ENCODE measurements at places on chromosomes 7 and 10.
A peak's percentile ranks its signal among the peaks of the same experiment; 100 is the strongest.

- no peaks in the 10 kb centered on the region for H3K27me3 ChIP-seq
- H3K27ac ChIP-seq: no peak overlapping the region
- DNase-seq: no peak
- H3K36me3 ChIP-seq: no peaks in the 10 kb centered on the region
Observed at GRCh38 chr7:66609176-66609575, 19.5 kb upstream of the KCTD7 start.

GRCh38 chr10:98917828-98918227, 317.8 kb downstream of the HPSE2 start:
- no peak for DNase-seq
- no peak overlapping the region for H3K4me3 ChIP-seq
- no peaks in the 10 kb centered on the region for H3K27me3 ChIP-seq
- no peaks in the 10 kb centered on the region for H3K4me1 ChIP-seq
- no peaks in the 10 kb centered on the region for H3K36me3 ChIP-seq

DNA sequence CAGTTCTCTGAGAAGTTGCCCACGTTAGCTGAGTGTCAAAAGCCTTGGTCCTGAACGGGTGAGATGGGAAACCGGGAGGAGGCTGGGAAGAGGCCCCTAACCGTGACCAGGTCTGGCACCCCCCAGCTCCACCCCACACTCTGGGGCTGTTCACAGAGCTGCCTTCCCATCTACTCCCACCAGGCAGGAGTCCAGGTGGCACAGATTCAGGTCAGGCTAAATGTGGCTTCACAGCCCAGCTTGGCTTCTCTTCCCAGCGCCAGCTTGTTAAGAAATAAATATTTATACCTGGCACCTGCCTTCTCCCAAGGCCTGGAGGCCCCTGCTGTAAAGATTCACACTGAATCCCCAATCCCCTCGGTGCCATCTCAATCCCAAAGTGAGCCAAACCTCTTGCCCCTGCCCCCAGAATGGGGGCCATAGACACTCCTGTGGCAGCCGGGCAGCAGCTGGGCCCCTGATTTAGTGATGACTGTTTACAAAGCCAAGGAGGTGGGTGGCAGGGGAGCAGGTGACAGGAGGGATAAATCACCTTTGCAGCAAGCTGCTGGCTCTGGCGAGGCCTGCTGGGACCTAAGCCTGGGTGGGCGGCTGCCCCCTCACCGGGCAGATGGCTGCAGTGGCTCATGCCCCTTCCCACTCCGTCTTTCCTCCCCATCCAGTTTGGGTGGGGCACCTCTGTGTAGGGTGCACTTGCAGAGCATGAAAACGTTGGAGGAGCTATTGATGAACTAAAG, 72.5 kb downstream of the GOLGA7B start:
- no peaks in the 10 kb centered on the region for H3K36me3 ChIP-seq
- H3K4me3 ChIP-seq: no peak overlapping the region
- H3K27ac ChIP-seq: no peak overlapping the region
- DNase-seq: no peak
- peaks cover 8% of the 10 kb centered on the region for H3K4me1 ChIP-seq

- no peaks in the 10 kb centered on the region for H3K36me3 ChIP-seq
- H3K27me3 ChIP-seq: no peaks in the 10 kb centered on the region
- no peaks in the 10 kb centered on the region for H3K4me1 ChIP-seq
- no peak for DNase-seq
- no peak overlapping the region for H3K27ac ChIP-seq
Observed at GRCh38 chr10:81564143-81564542, 310.9 kb upstream of the NRG3 start.

DNA sequence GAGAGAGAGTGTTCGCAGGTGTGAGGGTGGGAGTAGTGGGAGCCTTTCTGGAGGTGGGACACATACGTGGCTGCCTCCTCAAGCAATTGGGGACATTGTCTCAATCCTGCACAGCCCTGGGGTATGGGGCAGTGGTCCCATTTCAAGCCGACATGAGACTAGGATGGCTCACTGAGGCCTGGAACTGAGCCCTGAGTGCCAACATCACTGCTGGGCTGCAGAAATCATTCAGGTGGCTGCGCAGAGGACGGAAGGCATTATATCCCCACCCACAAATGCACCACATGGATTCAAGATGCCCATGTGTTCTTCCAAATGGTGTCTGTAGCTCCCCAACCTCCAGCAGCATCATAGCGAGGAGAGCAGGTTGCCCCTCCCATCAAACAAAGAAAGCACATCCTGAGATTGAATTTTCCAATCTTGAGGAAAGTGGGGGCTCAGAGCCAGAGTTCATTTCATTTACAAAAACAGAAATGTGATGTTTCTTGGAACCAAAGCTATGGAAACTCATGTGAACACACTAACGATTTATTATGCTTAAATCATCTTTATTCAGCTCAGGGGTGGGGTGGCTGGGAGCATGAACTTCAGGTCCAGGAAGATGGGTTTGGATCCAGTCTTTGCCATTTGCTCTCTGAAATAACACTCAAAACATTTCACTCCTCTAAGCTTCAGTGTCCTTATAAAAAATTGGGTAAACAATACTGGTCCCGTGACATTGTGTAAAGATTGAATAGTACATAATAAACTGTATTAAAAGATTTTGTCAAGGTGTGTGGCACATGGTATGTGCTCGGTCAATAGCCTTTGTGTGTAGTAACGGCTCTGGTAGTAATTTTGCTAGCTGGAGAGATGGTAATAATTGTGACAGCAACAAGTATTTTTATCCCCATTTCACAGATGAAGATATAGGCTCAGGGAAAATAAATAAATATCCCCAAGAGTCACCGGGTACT, 4.6 kb downstream of the SFTPA2 start:
- H3K27ac ChIP-seq: no peak overlapping the region
- no peak overlapping the region for H3K4me3 ChIP-seq
- no peaks in the 10 kb centered on the region for H3K27me3 ChIP-seq
- no peaks in the 10 kb centered on the region for H3K4me1 ChIP-seq
- no peak for DNase-seq
- no peaks in the 10 kb centered on the region for H3K36me3 ChIP-seq

- peaks cover 5% of the 10 kb centered on the region for H3K36me3 ChIP-seq
- no peak for DNase-seq
- H3K27ac ChIP-seq: peak overlapping the region; percentile 16
- no peaks in the 10 kb centered on the region for H3K27me3 ChIP-seq
- no peak overlapping the region for H3K4me3 ChIP-seq
- H3K4me1 ChIP-seq: peaks cover 46% of the 10 kb centered on the region
Observed at GRCh38 chr7:116543664-116544063, 18.8 kb downstream of the CAV1 start.

DNA sequence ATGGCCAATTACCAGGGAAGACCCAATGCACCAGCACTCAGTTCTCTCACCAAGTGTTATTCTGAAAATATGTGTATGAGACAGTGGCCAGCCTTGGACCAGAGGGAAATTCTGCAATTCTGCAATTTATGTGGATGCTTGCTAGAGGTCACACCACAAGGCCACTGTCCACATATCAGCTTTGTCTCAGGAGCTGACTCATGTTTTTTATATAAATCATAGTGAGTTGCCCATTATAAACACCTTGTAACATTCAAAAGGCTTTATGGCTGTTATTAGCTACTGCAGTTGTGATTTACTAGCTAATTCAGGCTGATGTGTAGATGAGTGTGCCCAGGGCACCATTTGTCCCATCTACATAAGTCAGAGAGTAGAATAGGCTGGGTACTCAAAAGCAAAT, 649.0 kb downstream of the LRMDA start:
- H3K36me3 ChIP-seq: no peaks in the 10 kb centered on the region
- DNase-seq: no peak
- H3K27ac ChIP-seq: no peak overlapping the region
- peaks cover 4% of the 10 kb centered on the region for H3K4me1 ChIP-seq

DNA sequence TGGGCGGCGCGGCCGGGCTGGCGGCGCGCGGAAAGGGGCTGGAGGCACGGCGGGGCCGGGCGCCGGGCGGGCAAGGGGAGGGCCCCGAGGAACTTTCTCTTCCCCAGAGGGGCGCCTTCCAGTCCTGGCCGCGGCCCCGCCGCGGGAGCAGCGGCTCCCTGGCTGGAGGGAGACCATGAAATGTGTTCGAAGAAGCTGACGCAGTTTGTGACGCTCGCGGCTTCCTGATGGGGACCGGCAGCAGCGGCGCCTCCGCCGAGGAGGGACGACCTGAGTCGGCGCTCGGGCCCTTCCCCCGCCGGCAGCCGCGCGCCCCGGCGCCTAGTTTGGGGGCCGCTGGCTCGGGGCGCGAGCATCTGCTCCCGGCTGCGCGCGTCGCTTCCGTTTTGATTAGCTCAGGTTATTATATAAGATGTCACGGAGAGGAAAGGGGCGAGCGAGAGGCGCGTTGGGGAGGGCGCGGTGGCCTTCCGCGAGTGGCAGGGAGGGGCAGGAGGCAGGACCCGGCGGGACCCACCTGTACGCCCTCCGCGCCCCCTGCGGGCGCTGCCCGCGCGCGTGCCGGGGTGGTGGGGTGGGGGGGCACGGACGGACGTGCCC, 57.1 kb upstream of the PCGF5 start:
- H3K4me1 ChIP-seq: peaks cover 10% of the 10 kb centered on the region
- H3K27me3 ChIP-seq: no peaks in the 10 kb centered on the region
- H3K36me3 ChIP-seq: no peaks in the 10 kb centered on the region

- no peak overlapping the region for H3K27ac ChIP-seq
- no peak for DNase-seq
Observed at GRCh38 chr7:152086513-152086912, 61.0 kb downstream of the GALNT11 start.

- no peaks in the 10 kb centered on the region for H3K27me3 ChIP-seq
- H3K27ac ChIP-seq: no peak overlapping the region
Observed at GRCh38 chr7:128741491-128741890, 2.3 kb downstream of the CALU start.

DNA sequence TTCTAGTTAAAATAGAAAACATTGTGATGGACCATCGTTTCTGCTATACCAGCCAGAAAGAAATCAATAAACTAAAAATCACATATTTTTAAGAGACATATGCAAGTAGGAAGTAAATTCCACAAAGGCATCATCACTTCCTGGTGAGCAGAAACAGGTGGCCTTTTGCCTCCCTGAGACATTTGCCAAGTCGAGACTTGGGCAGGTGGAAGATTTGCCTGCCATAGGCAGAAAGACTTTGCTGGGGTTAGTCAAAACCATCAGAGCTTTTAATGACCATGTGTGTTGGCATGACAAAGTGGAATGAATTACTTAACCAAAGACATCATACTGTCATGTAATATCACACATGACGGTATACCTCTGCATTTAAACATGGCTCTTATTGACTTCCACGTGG, 66.0 kb upstream of the FGL2 start:
- H3K36me3 ChIP-seq: no peaks in the 10 kb centered on the region
- H3K27ac ChIP-seq: no peak overlapping the region
- peaks cover 18% of the 10 kb centered on the region for H3K4me1 ChIP-seq

GRCh38 chr10:53843736-53844362, 957.2 kb downstream of the PCDH15 start:
- no peak overlapping the region for H3K4me3 ChIP-seq
- no peaks in the 10 kb centered on the region for H3K27me3 ChIP-seq
- H3K36me3 ChIP-seq: no peaks in the 10 kb centered on the region
- DNase-seq: no peak
- no peak overlapping the region for H3K27ac ChIP-seq

GRCh38 chr10:14396411-14397048, 65.8 kb upstream of the FRMD4A start:
- H3K36me3 ChIP-seq: no peaks in the 10 kb centered on the region
- DNase-seq: no peak
- H3K27ac ChIP-seq: peak overlapping the region; percentile 30

- H3K36me3 ChIP-seq: no peaks in the 10 kb centered on the region
- no peak for DNase-seq
- H3K27me3 ChIP-seq: no peaks in the 10 kb centered on the region
- no peaks in the 10 kb centered on the region for H3K4me1 ChIP-seq
Observed at GRCh38 chr10:78672918-78673317, 395.8 kb upstream of the ZMIZ1 start.

GRCh38 chr10:103983367-103983911, 16.5 kb downstream of the SLK start:
- H3K4me3 ChIP-seq: no peak overlapping the region
- peaks cover 42% of the 10 kb centered on the region for H3K4me1 ChIP-seq
- H3K27me3 ChIP-seq: no peaks in the 10 kb centered on the region
- DNase-seq: no peak
- H3K27ac ChIP-seq: no peak overlapping the region

DNA sequence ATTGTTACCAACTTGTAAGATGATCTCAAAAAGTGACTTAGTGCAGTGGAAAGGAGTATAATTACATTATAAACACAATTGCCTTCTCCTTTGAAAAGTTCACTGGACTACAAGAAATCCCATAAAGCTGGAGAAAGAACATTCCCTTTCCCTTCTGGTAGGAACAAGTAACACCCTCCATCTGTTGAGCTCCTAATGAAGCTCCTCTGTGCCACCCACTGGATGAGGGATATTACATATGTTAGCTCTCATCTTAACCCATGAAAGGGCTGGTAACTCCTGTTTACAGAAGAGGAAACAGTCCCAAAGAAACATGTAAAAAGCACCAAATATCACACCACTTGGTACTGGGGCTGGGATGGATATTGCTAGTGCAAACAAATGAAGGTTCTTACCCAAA, 8.1 kb downstream of the PGAM1 start:
- no peak overlapping the region for H3K4me3 ChIP-seq
- H3K36me3 ChIP-seq: peaks cover 65% of the 10 kb centered on the region
- H3K27ac ChIP-seq: no peak overlapping the region
- no peaks in the 10 kb centered on the region for H3K27me3 ChIP-seq
- no peaks in the 10 kb centered on the region for H3K4me1 ChIP-seq

DNA sequence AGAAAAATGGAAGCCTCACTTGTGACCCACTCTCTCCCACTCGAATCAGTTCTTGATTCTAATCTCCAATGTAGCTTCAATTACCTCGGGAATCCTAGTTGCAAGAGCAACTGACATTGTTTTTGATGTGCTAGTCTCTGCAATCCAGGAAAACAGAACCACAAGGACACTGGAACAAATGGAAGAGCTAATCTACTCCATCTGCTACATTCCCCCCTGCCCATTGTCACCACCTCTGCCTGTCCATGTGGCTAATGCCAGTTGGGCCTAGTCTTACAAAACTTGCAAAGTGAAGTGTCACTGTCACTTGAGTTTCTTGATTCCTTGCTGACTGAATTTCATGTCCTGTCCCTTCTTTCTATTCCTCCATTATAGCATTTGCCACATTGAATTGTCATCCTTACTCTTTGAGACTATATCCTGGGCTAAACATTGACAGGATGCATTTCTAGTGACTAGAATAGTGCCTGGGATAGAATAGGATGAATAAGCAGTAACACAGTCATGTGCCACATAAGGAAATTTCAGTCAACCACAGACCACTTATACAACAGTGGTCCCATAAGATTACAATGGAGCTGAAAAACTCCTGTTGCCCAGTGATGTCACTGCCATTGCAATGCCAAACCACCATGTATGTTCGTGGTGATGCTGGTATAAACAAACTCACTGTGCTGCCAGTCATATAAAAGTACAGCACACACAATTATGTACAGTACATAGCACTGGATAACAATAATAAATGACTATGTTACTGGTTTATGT, 13.5 kb downstream of the GCC1 start:
- H3K4me3 ChIP-seq: no peak overlapping the region
- H3K36me3 ChIP-seq: no peaks in the 10 kb centered on the region
- no peaks in the 10 kb centered on the region for H3K27me3 ChIP-seq
- no peaks in the 10 kb centered on the region for H3K4me1 ChIP-seq
- DNase-seq: no peak

GRCh38 chr10:12699258-12699700, 302.2 kb downstream of the CCDC3 start:
- no peak for DNase-seq
- H3K4me3 ChIP-seq: no peak overlapping the region
- no peaks in the 10 kb centered on the region for H3K27me3 ChIP-seq
- peaks cover 4% of the 10 kb centered on the region for H3K4me1 ChIP-seq
- H3K27ac ChIP-seq: peak overlapping the region; percentile 21

GRCh38 chr7:5477126-5477525, 53.5 kb upstream of the TNRC18 start:
- DNase-seq: no peak
- no peaks in the 10 kb centered on the region for H3K27me3 ChIP-seq
- no peaks in the 10 kb centered on the region for H3K36me3 ChIP-seq
- H3K4me3 ChIP-seq: no peak overlapping the region
